ENCODE measurements at places on chromosomes 7 and 10.

DNA sequence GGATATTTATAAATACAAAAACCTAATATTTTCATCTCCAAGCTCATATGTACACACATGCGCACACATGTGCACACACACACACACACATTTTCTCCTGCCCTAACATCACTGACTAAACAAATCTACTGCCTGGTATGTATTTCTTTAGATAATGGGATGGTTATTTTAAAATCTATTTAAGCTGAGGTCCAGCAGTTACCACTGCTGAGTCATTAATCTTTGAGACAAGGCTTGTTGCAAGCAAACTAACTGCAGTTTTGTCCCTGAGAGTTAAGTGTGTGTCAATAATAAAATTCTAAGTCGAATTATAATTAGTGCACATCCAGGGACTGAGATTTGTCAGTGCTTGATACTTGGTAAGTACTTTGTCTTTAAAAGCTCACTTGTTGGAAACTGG, 135.1 kb downstream of the VPS50 start:
- DNase-seq = no peak

GRCh38 chr10:624312-624604, 65.2 kb downstream of the DIP2C start:
- DNase-seq = no peak

- DNase-seq = no peak
Observed at GRCh38 chr10:76040107-76040829, 608.8 kb downstream of the LRMDA start.

GRCh38 chr7:120052884-120053382, 220.0 kb upstream of the KCND2 start:
- peak; percentile 90 for DNase-seq

- DNase-seq = no peak
Observed at GRCh38 chr7:4805110-4805983, 29.9 kb downstream of the AP5Z1 start.
